HCEC 1CT (cell line): ENCODE measurements at places on chromosomes 12 and 14.

DNA sequence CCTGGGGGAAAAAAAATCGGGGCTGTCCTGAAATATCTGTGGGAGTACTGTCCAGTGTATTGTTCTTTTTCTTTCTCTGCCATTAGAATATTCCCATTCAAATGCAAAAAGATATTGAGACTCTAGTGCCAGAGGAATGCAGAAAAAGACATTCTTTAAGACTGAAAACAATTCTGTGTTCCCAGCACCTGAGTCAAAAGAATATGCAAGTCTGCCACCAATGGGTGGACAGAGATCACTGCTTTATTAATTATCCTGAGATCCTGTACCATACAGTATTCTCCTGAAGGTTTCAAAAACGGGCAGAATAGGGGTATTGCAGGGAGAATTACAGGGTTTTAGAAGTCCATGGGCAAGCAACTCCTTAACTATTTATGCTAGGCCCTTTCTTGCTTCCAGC is 361.8 kb downstream of the C12orf50 start:
- peak; percentile 55 for DNase-seq

GRCh38 chr12:54126696-54127537 is 61.9 kb downstream of the SMUG1 start:
- DNase-seq: no peak

GRCh38 chr14:99072433-99072832 is 199.6 kb downstream of the BCL11B start:
- DNase-seq: no peak

DNA sequence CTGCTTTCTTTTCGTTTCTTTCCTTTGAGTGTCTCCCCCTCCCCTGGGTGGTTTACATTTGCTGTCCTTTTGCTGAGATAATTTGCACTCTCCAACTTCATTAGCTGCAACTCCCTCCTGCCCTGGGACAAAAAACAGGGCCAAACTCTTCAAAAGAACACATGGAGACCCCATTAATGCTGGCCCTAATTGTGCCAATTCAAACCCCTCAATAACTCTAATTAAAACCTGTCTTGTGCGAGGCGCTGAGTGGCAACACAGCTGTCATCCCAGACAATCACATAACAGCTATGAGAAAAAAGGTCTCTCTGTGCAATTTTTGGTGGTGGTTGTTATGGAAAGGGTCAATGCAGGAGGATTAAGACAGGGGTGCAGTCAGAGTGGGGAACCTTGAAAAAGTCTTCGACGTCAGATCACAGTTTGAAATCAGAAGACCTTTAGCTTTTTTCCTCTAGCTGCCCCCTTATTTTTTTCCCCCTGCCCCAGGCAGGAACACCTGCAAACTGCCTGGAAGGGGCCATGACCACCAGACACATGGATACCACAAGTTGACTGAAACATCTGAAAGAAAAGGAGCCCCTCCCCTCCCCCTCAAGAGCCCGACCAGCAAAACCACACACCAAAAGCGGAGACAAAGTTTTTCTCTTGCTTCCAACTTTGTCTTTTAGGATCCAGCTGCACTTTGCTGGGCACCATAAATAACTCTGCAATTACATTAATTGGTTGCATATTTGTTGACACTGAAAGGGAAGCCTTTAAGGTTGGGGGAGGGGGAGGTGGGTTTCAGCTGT is 26.5 kb upstream of the SMOC1 start:
- no peak for DNase-seq

GRCh38 chr12:128240745-128241144 is 26.2 kb upstream of the TMEM132C start:
- no peak for DNase-seq

GRCh38 chr12:98977186-98977585 is 332.1 kb downstream of the APAF1 start:
- no peak for DNase-seq

GRCh38 chr12:60921541-60921940 is 1325.7 kb downstream of the SLC16A7 start:
- peak; percentile 41 for DNase-seq

DNA sequence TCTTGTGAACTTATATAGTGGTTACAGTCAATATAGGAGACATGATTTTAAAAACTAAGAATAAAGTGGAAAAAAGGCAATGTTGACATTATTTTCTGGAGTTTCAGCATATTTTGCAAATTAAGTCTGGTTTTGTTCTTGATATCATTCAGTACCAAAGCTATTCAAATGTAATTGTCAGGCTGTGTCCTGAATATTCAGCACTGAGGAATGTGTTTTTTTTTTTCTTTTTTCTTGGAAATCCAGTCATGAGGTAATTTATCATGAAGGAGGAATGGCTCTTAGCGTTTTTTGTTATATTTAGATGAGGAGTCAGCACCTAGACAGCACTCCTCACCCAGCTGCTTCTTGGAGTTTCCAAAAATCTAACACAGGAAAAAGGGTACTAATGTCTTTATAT is 225.5 kb downstream of the CCDC91 start:
- peak; percentile 94 for DNase-seq

DNA sequence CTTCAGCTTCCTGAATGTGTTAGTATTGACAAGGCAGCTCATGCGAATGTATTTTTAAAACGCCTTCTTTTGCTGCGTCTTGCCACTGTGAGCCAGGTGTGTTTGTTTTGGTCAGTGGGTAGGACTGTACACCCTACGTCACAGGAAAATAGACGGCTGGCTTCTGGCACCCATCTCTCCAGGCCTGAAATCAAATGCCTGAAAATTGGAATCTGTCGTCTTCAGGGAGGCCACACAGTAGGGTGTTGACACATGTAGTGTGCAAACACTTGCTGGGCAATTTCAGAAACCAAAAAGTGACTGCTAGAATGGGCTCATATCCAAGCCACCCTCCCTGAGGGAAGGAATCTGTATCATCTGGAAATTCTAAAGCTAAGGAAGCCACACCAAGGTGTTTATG is 209.3 kb downstream of the TTC8 start:
- DNase-seq: no peak

DNA sequence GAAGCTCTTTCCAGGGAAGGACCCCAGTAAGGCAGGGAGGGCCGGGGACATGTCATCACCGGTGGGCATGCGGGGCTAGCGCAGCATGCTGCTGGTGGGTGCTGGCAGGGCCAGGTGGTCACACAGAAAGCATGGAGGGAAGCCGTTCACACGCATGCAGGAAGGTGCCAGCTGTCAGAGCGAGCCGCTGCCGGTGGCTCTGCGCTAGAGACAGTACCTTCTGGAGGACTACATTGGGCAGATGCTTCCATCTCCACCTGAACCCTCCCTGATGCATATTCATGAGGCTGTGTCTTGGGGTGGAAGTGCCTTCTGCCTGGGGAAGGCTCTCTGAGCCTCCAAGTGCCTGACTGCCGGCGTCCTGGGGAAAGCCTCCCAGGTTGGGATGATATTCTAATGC is 203.8 kb downstream of the CALM1 start:
- no peak for DNase-seq

DNA sequence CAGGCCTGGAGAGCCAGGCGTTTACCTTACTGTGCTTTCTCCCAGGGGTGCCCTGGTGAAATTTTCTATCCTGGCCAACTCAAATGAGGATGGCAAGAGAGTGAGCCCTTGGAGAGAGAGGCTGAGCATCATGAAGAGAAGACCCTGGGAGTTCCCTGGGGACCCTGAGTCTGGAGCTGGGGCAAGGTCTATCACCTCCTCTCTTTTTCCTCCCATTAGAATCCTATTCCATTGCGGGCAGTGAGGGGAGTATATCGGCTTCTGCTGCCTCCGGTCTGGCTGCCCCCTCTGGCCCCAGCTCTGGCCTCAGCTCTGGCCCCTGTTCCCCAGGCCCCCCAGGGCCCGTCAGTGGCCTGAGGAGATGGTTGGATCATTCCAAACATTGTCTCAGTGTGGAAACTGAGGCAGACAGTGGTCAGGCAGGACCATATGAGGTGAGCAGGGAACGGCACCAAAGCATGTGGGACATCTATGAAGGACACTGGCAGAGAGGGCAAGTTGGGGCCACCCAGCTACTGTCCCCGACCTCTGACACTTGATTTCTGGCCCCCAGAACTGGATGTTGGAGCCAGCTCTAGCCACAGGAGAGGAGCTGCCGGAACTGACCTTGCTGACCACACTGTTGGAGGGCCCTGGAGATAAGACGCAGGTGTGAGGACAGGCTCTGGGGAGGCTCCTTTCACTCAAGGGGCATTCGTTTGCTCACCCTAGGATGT is 1.6 kb downstream of the ARHGEF25 start:
- no peak for DNase-seq

GRCh38 chr12:104063712-104064030 is 660 bp upstream of the HCFC2 start:
- DNase-seq: no peak

GRCh38 chr14:32352631-32353030 is 23.5 kb downstream of the AKAP6 start:
- no peak for DNase-seq

DNA sequence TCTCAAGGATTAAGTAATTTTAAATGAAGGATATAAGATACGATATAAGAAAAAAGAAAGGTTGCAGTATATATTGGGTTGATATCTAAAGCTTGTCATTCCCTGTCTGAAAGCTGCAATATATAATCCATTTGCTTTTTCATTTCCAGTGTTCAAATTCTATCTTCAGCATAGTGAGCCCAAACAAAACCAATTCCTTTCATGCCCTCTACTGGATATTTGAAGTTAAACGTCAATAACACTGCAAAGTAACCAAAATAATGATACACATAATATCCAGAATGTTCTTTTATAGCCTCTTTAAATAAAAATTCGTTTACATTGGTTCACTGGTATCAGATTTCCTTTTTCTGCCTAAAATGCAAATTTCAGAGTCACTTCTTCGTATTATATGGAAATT is 64.5 kb upstream of the DAAM1 start:
- peak; percentile 49 for DNase-seq

- DNase-seq: no peak
These were observed 139.7 kb downstream of the TTLL5 start for GRCh38 chr14:75800792-75801191.

DNA sequence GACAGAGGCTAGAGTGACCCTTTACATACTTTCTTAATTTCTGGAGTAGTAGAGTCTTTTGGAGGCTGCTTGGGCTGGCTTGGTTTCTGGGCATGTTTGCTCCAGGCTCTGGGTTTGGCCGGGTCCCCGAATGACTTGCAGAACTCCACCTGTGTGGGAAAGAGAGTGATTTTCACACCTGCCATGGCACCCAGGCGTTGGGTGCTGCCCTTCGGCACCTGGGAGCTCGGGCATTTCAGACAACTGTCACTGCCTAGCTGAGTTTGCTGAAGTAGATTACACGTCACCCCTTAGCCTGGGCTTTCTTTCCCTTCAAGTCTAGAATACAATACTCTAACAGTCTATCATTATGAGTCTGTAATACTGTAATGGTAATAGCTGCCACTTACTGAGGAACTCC is 6.1 kb downstream of the RBM19 start:
- no peak for DNase-seq

DNA sequence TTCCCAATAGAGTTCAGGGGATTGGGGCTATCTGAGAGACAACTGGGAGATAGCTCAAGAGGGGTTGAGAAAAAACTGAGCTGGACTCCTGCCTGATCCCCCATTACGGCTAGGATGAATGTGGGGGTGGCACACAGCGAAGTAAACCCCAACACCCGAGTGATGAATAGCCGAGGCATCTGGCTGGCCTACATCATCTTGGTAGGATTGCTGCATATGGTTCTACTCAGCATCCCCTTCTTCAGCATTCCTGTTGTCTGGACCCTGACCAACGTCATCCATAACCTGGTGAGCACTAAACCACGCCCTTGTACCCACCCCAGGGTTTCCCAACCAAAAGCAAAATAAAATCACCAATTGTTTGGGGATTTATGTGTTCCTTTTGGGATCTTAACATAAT is 1.0 kb downstream of the ORMDL2 start:
- peak; percentile 26 for DNase-seq

DNA sequence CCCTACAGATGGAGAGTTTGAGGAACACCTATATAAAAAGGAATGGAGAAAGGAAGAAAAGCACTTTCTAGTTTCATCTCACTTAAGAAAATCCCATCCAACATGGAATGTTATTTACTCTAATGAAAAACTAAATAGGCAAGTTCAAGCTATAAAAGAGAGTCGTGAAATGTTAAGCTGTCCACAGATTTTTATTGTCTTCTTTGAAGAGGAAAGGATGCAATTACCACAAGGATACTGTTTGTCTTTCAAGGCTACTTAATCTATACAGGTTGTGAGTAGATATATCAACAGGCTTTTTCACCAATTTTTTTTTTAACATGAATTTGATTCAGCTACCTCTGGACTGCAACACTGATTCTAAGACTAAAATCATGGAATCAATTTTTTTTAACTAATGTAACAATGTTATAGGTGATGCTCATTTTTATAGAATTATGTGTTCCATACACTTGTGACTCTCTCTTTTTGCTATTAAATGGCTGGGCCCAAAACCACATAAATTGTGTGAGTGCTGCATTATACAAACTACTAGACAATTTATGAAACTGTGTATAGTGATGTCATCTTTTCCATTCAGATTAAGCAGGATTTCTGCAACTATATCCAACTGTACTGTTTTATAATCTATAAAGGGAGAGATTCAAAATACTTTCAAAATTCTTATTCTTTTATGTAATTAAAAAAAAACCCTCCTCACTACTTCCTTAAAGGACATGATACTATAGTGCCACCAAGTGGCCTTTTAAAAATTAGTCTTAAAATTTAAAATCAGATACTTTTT is 26.8 kb upstream of the BMAL2 start:
- DNase-seq: peak; percentile 52
